CMK (cell line): ENCODE measurements at places on chromosomes 6 and 20.

DNA sequence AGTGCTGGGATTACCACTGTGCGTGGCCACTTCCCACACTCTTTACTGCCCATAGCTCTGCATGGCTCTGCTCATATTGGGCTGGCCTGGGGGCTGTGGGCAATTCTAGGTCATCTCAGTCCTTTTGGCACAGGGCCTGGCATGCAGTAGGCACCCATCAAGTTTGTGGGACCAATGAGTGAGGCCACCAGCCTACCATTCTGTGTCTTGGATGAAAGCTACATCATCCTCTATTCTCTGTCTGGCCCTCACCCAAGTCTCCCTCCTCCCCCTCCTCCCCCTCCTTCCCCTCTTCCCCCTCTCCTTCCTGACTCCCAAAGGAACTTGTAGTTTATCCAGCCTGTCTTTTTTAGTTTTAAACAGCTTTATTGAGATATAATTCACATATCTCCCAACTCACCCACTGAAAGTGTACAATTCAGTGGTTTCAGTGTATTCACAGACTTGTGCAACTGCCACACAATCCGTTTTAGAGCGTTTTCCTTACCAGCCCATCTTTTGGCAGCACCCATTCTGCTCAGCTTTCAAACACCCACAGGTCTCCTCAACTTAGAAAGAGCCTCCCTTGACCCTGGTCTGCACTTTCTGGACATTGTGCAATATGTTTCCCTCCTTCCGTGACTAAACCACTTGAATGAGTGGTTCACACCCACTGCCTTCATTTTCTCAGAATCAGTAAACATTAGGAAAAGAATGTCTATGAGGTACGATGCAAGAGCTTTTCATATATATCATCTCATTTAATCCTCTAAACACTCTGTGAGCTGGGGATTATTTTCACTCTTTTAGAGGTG lies 21.5 kb upstream of the MRPS18A start:
- no peak for DNase-seq

GRCh38 chr6:148218542-148219258 lies 123.9 kb upstream of the SASH1 start:
- DNase-seq, result no peak

- DNase-seq, result no peak
Measured at GRCh38 chr6:113329942-113330635, 527.1 kb upstream of the MARCKS start.

DNA sequence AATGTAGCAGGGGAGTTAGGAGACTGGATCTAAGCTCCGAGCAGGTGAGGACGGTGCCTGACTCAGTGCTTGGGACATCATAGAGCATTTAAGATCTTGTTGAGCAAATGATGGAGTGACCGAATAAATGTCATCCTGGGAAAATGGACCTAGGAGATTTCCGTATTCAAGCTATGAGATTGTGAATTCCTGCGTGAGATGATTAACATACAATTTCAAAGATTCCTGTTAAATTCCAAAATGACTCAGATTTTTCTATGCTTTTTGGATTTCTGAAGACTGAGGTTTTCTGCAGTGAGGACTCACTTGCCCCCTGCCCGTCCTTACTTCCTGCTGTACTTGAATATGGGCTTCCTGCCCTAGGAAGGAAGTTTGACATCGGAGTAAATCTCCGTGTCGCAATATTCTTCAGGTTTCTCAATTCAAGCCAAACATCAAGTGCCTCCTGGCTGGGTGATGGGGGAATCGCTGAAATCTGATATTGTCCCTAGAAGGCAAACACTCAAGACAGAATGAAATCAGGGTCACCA lies 5.2 kb downstream of the SYTL3 start:
- no peak for DNase-seq

DNA sequence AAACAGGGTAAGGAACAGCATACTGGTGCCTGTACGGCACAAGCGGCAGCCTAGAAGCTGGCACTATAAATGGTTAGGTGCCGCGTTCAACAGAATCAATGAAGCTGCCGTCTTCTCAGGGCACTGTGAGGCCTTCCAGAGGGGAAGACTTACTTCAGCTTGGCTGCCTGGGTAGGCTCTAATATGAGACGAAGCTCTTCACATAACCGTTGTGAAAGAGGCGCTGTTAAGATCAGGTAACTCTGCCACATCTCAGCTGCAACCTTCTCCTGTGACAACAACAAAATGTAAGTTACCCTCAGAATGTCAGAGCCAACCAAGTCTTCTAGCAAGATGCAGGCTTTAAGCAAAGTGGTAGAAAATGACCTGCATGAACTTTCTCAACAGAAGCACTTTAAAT lies 12.0 kb upstream of the LYRM2 start:
- no peak for DNase-seq

DNA sequence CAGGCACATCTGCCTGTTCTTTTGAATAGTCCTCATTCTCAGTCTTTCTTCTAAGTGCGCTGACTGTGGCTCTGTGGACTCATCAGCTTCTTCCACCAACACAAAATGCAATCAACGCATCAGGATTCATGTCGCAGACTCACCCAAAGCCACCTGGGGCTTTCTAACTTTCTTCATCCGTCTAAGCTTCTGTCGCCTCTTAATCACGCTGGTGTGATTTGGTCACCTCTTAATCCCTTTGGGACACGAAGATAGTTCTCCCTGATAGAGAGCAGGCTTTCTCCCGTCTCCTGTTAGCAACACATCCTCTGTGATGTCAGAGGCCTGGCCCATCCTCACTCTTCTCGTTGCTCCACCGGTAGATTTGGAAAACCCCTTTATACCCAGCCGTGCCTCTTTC lies 78.0 kb upstream of the FOXQ1 start:
- DNase-seq, result no peak

GRCh38 chr20:56360908-56361205 lies 2.1 kb downstream of the FAM210B start:
- DNase-seq, result no peak

GRCh38 chr6:73339340-73339739 lies 14.7 kb downstream of the DPPA5 start:
- DNase-seq, result no peak

DNA sequence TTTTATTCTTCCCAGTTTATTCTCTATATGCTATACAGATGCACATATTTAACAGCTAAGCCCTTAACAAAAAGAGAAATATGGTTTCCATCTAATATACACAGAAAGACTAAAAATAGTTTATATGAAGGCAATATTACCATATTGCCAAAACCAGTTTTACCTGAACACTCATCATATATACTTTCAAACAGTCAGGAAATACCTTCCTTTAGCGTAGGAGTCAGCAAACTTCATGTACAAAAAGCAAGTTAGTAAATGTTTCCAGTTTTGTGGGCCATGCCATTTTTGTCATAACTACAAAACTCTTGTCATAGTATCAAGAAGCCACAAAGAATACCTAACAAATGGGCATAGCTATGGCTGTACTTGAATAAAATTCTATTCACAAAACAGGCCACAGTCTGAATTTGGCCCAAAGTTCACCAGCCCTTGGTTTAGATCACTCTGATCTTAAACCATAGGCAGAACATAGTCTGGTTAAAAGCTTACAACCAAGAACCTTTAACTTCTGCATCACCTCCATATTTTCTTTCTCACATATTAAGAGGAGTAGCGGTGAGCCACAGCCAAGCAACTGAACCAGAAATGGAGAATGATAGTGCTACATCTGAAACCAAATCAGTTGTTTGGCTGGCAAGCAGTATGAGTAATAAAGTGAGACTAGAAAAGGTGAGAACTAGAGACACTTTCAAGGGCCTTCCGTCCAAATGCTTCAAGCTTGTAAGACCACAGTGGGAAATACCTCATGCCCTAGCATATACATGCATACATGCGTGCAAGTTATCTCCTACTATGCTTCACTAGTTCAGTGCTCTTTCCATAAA lies 116.6 kb downstream of the PTPRK start:
- DNase-seq, result no peak

- no peak for DNase-seq
Measured at GRCh38 chr6:101730954-101731353, 337.4 kb downstream of the GRIK2 start.

DNA sequence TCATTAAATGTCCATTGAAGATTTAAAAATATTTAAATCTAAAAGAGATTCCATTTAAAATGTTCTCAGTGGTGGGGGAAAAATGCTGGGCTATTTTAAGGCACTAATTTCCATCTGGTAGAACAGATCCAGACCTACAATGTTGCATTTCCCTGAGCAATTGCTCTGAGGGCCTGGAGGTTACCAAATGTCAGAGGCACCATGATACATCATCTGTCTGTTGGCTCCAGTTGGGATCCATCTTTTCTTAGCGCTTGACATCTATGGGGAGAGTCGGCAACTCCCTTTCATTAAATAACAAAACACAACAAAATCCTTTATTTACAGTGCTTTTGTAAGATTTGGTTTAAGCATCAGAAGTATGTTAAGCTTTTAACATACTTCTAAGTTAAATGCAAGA lies 224.5 kb downstream of the FOXC1 start:
- no peak for DNase-seq

DNA sequence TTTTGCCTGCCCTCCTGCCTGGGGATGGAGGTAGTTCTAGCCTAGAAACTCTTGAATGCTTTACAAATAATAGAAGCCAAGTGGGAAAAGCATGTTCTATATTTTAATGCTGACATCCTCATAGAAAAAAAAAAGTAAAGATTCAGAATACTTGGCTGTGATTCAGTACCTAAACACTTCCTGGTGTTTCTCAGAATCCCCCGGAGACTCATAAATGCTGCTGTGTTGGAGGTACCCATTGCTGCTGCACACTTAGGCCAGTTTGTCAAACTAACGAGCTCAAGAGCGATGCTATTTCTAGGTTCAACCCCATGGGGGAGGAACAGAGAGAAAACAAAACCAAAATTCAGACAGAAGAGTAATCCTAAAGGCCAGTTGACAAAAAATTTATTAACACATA lies 38.8 kb upstream of the ZFP64 start:
- DNase-seq, result no peak

DNA sequence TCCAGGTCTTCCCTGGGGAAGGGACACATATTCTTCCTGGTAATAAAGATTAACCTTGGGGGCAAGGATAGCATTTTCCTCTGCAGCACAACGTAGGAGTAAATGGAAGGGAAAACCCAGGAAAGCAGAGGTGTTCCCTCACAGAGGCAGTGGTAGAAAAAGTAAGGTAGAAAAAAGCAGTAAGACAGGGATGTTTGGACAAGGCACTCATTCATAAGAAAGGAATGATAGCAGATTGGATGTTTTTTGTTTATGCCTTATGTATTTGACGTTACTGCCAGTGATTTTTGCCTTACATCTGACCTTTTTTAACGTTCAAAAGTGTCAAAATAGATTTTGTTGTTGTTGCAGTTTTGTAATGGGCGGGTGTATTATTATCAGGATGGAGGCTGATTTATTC lies 395.0 kb downstream of the CDKAL1 start:
- DNase-seq, result no peak
